ENCODE measurements at places on chromosomes 11 and 22.

DNA sequence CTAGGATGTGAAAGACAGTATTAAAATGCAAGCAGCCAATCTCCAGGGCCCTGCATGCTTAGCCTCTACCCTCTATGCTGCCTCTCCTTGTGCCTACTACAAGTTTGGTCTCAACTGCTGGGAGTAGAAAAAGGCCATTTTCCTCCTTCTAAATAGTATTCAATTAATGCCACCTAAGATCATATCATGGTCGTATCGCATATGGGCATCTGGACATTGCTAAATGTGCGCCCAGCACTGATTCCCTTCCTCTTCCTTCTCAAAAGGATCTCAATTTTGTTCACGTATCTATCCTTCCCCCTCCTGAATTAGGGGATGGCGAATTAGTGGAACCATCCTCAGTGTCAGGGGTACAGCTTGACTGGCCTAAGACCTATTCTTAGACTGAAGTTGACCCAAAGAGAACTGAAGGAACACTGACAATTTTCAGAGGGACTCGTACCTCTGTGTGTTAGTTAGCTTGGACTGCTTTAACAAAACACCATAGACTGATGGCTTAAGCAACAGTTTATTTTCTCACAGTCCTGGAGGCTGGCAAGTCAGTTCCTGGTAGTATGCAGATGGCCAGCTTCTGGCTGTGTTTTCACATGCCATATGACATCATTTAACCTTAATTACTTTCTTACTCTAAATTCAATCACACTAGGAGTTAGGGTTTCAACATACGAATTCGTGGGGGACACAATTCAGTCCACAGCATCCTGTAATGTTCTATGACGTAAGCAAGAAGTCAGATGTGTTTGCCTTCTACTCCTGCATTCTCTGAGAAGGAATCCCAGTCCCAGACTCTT, 8.5 kb upstream of the NUP50 start:
- no peak for DNase-seq

DNA sequence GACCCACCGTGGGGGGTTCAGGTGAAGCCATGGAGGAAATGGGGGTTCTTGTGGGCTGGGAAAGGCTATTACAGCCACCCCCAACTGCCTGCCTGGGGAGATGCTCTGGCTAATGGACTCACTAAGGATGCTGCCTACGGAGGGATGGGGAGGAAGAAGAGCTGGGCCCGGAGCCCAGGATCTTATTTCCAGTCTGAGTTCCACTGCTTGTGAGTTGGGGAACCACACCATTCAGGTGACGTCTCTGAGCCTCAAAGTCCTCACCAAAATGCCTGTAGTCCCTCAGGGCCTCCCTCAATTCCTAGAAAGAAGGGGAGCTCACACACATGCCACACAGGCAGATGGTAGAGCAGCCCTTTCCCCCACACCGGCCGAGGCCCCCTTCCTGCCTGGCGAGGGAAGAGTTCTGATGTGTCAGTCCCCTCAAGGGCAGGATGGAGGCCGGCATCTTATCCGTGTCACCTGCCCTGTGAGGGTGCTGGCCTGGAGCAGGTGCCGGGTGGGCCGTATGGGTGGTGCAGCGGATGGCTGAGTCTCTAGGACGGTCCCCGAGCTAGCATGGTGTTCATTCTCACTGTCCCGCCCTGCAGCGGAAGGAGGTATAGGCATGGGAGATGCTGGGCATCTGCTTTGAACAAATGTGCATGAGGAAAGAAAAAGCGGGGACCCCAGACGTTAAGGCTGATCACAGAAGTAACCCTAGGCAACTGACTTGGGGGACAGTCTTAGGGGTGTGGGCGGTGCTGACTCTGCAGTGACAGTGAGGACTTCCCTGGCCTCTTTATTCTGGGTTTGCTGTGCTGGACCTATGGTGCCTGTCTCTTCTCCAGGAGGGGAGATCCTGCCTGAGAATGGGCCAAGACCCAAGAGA, 15.7 kb downstream of the MRGPRF start:
- DNase-seq, result peak; percentile 59

DNA sequence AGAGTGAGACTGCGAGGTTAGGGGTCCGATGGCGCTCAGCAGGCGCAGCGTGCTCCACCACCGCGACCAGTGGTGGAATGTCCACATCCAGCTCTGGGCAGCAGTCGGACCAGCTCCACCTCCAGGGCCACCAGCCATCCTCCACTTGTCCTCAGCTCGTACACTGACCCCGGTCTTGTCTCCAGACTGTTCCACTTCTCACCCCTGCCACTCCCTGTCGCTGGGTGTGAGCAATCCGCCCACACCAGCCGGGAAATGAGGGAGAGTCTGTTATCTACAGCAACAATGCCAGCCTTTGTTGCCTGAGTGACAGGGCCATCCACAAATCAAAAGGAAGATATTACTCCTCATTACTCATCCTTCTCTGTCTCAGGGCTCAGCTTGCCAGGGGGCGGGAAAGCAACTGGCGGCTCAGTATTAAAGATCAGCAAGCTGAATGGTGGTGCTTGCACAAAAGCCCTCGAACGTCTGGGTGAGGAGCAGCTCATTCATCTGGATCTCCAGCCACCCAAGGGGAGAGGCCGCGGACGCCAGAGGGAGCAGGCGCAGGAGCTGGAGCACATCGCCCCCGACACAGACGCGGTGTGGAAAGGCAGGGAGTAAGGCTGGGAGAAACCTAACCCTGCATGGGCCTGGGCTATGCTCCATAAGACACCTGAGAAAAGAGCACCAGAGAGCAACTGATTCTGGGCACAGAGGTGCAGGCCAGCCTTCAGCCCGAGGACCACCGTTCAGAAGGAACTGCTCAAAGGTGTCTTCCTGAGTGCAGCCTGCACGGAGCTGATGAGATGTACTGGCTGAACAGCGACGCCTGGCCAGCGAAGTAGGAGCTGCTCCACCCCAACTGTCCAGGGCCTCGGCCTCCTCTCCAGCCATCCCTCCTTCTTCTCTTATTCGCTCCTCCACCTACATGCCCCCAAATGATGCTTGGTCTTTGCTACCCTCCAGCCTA, 21.9 kb downstream of the IGSF9B start:
- DNase-seq, result no peak

DNA sequence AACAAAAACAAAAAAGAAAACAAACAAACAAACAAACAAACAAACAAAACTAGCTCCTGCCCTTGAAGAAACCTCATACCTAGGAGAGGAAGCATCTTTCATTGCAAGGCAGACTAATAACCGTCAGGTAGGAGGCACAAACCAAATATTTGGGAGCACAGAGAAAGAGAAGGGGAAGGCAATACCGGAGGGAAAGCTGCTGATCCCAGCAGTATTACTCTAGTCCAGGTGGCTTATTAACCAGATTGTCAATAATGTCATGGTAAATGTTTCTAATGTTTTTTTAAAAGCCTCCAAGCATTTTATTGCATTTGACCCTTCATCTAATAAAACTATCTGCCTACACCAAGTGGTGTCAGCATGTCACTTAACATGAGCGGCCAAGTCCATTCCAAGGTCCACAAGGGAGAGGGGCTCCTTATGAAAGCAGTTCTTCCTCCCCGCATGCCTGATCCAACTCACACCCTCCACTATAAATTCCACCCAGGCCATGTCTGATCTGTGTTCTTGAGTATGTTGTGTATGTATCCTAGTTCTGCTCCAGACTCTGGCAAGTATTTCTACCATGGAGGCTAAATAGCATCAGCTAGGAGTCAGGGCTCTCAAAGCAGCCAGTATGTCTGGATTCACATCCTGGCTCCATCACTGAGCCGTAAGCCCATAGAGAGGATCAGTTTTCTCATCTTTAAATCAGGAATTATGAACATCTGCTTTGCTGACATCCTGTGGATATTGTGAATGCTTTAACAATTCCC, 208.1 kb upstream of the TENM4 start:
- DNase-seq, result no peak

DNA sequence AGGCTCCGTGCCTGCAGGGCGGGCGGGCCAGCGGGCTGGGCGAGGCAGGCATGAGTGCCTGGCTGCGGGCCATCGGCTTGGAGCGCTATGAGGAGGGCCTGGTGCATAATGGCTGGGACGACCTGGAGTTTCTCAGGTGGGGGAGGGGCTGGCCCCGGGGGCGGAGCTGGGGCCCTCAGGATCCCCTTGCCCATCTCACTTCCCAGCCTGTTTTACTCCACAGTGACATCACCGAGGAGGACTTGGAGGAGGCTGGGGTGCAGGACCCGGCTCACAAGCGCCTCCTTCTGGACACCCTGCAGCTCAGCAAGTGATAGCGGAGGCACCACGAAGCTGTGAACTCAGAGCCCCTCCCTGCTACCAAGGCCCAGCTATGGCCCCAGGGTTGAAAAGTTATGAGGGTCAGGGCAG, 5.9 kb downstream of the PHOX2A start:
- no peak for DNase-seq

All from ascending aorta (tissue), 2 donors.